ENCODE measurements at places on chromosomes 12 and 14.

DNA sequence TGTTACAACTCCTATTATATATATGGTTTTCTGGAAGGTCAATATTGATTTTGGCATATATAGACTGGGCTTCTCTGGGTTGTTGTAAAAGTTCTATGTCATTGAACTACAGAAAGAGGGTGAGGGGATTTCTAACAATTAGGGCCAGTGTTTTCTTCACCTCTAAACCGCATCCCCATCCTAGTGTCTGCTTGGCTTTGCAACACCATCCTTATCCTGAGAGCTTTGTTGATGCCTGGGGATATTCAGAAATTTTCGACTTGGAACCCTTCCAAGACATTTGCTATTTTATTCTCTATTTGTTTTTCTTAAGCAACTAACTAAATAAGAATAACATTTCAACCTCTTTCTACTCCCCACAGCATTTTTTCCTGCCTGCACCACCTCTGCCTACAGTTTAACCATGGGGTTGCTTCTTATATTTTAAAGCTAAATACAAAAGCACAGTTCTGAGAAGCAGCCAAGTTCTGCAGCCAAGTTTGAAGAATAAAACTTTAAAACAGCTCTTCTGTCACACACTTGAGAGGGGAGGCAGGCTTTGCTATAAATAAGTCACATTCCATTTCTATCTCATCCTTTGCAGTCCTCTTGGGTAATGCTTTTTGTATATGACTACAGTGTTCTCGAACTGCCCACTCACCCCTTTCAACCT lies 53.4 kb downstream of the RGS6 start:
- no peak for DNase-seq

DNA sequence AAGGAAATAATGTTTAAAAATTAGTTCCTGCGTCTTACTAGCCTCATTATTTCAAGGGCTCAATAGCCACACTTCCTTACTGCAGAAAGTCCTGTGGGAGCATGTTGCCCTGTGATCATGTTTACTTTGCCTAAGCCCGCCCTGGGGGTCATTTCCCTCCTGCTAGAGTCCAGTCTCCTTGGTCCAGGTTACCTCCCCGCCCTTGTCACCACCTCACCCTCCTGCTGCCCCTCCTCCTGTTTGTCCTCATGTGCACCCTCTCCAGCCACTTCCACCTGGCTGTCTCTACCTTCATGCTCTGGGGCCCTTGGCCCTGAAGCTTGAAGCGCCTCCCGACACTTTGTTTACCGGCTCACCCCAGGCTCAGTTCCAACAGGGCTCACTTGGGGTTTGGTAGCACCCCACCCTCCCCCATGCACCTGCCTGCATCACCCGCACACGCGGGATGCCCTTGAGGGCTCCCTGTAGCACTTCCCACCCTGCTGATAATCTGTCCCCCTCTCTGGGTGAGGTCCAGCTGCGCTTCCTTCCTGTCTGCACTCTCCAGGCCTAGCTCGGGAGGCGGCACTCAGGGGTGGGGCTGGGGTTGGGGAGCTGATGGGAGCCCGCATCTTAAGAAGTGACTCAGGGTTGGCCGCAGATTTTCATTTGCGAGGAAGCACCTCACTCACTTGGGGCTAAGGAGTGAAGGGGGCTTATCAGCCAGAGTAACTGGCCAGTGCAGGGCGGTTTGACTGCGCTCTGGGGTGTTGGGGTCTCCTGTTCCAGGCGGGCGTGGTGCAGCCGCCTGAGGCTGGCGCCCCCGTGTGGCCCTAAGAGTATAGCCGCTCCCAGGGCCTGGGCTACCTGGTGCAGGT lies 40.1 kb downstream of the SMIM41 start:
- DNase-seq = no peak

DNA sequence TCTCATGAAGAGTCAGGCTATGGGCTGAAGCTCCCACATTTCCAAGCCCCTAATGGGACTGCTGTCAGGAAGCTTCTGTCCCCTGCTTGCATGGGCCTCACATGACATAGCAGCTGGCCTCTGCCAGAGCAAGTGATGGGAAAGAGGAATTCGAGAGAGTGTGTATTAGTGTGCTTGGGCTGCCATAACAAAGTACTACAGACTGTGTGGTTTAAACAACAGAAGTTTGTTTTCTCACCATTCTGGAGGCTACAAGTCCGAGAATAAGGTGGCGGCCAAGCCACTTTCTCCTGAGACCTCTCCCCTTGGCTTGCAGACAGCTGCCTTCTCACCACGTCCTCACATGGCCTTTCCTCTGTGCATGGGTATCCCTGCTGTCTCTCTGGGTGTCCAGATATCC lies 274.4 kb downstream of the NUAK1 start:
- DNase-seq = no peak

DNA sequence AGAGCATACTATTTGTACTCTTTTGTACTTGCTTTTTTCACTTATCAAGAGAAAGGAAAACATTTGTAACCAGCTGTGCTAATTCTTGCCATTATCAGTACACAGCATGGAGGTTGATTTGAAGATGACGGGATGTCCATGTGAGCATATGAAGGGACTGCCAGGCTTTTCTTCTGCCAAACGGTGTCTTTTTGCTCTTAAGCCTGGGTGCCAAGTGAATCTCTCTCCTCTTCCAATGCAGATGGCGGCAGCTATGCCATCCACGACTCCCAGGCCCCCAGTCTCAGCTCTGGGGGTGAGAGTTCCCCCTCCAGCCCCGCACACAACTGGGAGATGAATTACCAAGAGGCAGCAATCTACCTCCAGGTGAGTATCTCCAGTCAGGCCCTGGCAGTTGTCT lies 38.9 kb downstream of the TPCN1 start:
- DNase-seq = no peak

DNA sequence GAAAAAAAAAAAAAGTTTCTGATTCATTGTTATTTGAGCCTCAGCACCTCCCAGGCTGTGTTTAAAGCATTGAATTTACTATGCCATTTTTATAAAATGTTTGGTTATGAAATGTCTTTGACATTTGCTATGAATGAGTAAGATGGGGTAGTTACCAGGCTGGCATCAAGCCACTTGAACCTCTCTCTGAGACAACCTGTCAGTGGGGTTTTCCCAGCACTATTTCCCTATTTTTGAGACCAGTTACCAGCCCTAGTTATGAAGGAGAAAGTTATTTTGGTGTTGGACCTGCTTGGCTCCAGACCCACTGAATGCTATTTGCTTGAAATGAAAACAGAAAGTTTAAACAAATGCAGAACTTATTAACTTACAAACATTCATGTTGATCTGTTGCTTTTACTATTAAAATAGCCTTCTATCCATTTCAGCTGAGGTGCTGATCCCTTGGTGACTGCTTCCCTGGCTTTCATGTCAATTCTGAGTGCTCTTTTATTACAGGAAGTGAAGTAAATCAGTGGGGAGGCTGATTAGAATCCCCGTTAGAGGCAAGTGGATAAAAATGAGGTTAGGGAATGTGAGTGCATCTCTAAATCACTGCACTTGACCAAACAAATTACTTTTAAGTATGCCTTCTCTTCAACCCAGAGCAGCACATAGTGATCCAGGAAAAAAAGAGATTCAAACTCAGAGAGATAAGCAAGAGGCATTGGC lies 37.8 kb downstream of the LLPH start:
- no peak for DNase-seq

DNA sequence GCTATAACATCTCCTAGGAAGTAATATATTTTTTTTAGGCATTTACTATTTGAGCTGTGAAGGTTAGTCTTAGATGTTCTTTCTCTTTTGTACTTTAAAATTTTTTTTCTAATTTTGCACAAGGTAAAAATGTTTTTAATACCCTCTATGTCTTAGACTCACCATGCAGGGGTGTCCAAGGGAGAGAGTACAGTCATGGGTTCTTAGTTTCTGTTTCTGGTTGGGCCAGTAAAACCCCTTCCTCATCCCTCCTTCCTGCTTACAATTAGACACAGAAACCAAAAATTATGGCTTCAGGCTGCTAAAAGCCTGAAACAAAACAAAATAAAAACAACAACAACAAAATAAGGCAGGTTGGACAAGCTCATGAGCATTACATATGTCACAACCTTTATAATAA lies 193.0 kb downstream of the SYT1 start:
- DNase-seq = no peak

DNA sequence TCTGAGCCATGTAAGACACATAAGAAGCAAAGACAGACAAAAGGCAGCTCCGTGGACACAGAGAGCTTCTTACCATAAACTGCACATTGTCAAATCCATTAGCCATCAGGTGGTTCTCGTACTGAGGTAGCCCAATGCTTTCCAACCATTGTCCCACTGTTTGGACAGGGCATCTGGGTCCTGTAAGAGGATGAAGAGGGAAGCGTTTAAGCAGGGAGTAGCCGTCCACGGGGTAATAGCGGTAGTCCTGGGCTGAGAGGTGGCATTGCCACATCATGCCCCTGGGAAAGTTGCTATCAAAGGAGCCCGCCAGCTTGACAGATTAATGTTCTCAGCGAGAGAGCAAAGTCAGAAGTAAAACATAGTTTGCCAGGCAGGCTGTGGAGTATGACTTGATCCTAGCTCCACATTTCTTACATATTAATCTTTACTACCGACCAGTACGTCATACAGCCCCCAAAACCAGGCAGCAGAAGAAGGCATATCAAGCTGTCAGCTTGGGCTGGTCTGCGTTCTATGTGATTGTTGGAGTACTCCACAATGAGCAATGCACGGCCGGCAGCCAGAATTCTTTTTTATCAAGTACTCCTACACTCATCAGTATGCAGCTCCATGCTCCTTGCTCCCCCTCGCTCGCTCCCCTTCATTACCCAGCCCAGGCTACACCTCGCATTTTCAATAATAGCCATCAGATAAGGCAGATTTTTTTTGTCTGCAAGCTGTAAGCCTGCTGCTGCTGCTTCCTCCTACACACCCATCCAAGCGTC lies 493.2 kb upstream of the GARIN6 start:
- no peak for DNase-seq

DNA sequence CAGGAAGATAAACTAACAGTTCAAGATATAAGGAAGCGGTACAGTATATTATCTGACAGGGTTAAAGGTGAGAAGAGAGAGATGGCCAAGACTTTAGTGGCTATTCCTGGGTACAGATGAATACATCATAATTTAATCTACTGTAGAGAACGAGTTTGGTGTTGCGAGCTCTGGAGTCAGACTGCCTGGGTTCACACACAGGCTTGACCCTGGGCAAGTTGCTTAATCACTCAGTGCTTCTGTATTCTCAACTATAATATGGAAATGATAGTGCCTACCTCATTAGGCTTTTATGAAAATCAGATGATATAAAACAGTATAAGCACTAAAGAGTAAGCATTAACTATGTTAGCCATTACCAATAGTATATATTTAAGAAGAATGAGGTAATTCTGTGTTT lies 3.5 kb downstream of the PPM1H start:
- no peak for DNase-seq

DNA sequence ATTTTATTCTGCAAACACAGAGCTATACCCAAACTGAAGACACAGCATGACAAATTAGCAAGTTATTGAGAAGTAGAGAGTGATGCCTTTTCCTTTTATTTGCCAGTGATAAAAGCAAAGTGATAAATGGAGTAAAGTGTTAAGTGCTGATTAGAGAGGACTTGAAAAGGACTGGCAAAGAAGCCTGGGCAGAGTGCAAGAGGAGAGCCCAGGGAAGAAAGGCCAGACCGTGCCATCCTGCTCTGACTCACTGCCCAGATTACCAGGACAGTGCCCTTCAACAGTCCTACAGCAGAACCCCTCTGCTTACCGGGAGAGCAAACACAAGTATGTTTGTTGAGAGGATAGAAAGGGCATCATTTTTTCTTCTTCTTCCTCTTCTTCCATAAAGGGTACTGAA lies 106.5 kb downstream of the ETV6 start:
- DNase-seq = no peak

GRCh38 chr12:31835276-31835882 lies 106.6 kb upstream of the AMN1 start:
- DNase-seq = no peak

GRCh38 chr12:93733358-93733757 lies 56.2 kb downstream of the CRADD start:
- no peak for DNase-seq

GRCh38 chr14:92549105-92549858 lies 35.7 kb downstream of the RIN3 start:
- no peak for DNase-seq

GRCh38 chr14:24365600-24366412 lies 2.2 kb upstream of the NFATC4 start:
- peak; percentile 67 for DNase-seq

DNA sequence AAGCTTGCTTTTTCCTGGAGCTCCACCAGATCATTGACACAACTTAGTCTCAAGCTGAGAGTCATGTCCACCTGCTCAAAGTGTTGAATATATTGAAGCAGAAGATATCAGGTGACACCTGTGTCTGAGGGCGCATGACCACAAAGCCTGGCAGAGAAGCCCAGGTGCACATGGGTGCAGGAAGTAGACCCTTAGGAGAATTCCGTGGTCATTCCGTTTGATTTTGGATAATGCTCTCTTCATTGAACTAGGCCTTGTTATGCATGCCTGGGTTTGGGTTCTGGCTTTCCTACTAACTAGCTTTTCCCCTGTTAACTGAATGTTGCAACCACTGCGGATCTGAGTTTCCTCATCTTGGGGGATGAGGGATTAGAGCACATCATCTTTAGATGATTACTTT lies 7.1 kb downstream of the ARHGDIB start:
- DNase-seq = no peak

- no peak for DNase-seq
Observed at GRCh38 chr12:24014915-24015832, 65.7 kb upstream of the SOX5 start.

- DNase-seq = peak; percentile 51
Observed at GRCh38 chr12:132771126-132771838, 9.7 kb upstream of the ANKLE2 start.

DNA sequence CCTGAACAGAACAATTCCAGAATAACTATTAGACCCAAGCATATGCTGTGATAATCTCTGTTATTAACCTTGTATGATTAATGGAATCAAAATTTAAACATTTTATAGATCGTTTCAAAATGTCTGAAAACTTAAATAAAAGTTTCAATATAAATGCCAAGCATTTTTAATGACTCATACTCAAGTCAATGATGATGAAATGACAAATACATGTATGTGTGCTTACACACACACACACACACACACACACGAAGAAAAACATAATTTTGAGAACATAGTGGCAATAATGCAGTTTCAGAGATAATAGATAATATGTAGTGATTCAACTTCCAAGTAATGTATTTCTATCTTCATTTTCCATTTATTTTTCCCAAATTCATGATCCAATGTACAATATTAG lies 384.9 kb upstream of the FOXG1 start:
- no peak for DNase-seq

- no peak for DNase-seq
Observed at GRCh38 chr12:79939728-79940310, 4.9 kb upstream of the PPP1R12A start.

DNA sequence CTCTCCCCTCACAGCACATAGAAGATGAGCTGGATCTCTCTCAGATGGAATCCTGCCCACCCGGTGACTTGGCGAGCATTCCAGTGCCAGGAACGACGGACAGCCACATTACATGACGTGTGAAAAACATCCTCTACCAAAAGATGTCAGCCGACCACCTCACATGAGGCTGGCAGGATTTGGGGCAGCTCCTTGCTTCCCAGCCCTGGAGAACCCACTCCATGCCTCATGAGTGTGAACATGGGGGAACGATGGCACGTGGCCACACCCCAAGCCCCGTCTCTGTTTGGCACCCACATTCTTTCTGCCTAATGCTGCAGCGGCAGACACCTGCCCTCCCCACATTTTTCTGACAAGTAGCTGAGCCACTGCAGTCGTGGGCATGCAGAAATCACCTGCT lies 202.5 kb downstream of the CALM1 start:
- DNase-seq = no peak

All from CD8-positive, alpha-beta T cell (primary cell).